Kidney (tissue), 22 donors: ENCODE measurements at places on chromosomes 1 and 21.

- DNase-seq: no peak
Measured at GRCh38 chr1:164562061-164562460, 3.1 kb downstream of the PBX1 start.

DNA sequence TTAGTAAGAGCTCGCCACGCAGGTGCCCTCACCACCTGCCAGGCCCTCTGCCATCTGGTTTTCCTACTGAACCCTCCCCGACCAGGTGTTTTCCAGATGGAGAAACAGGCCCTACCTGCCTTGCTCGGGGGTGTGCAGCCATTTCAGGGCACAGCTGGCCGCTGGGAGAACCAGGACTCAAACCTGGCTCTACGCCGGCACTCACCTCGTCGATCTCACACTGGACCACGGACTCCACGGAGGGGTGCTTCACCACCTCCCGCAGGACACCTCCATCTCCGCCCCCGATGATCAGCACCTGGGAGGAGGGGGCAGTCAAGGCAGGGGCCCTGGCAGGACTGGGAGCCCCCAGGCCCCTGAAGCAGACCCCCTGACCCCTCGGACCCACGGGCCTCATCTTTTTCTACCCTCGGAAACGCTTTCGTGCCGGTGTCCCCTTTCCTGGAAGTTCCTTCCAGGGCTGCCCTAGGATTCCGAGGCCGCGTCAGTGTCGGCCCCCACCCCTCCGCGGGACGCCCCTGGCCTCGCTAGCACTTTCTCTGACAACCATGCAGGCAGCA is 1.1 kb downstream of the SRM start:
- DNase-seq: no peak

DNA sequence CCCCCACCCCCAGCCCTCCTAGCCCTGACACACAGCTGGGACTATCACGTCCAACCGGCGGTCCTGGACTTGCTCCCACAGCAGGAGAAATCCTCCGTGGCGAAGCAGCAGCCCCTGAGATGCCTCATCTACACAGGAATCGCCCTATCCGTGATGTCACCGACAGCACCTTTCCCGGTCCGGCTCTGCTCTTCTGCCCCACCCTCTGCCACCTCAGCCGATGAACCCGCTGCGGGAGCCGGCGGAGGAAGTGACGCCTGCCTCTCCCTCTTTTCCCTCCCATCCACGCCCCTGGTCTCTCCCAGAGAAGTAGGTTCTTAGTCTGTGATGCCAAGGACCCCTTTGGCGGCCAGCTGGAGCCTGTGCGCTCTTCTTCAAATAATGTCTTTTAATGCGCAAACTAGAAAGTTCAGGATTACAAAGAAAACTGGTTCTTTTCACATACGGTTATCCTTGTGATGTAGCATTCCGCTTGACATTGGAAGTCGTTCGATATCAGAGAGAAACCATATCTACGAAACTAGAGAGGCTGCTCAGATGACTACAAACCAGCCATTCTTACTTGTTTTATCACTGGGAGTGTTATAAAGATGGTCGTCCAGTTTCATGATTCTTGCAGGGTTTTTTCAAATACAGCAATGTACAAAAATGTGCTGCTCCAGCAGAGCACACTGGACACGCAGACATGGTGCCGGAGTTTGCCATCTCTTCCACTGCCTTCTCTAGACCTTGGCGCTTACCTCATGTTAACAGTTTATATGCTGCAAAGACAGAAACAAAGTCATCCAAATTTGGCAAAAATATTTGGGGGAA is 120.3 kb downstream of the PPIAL4G start:
- peak; percentile 55 for DNase-seq

DNA sequence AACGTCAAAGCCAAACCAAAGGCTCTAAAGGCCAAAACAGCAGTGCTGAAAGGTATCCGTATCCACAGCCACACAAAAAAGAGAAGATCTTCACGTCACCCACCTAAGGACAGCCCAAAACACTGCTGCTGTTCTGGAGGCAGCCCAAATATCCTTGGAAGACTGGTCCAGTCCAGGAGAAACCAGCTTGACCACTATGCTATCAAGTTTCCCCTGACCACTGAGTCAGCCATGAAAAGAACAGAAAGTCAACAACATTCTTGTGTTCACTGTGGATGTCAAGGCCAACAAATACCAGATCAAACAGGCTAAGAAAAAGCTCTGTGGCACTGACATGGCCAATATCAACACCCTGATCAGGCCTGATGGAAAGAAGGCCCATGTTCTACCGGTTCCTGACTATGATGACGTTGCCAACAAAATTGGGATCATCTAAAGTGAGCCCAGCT is 32.1 kb downstream of the ARID4B start:
- DNase-seq: no peak

DNA sequence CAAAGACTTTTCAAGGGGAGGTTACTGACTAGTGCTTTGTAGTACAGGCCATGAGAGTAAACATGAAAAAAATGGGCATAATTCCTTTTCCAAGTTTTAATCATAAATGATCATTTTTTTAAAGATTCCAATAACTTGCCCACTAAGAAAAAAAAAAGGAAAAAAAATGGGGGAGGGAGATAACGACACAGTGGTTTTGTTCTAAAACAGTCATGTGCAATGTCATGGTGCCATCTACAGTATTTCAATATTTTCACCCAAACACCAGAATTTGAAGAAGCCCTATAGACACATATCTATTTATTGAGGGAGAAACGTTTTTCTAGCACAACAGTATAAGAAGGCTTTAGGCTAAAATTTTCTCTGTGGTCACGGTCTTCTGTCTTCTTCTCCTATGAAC is 250.2 kb downstream of the LTN1 start:
- no peak for DNase-seq

- DNase-seq: no peak
Measured at GRCh38 chr1:211827051-211827450, 3.5 kb downstream of the LPGAT1 start.

- no peak for DNase-seq
Measured at GRCh38 chr1:154626456-154627256, 18.7 kb upstream of the ADAR start.

GRCh38 chr1:151585622-151586021 is 26.2 kb upstream of the SNX27 start:
- no peak for DNase-seq
